NCI-H1092 (cell line): ENCODE measurements at places on chromosomes 13 and 19.

DNA sequence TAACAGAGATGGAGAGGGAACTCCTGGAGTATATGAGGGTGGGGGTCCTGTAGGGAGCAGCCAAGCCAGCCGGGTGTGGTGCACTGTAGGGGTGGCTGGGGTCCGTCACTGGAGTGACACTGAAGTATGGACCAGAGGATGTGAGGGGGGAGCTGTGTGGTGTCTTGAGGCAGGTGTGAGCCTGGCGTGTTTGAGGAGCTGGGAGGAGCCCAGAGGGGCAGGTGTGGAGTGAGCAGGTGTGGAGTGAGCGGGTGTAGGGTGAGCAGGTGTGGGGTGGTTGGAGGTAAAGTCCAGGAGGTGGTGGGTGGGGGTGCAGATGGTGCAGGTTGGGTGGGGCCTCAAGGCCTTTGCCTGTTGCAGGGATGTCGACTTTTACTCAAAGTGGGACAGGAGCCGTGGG lies 5.9 kb downstream of the B3GNT8 start:
- no peak for DNase-seq

DNA sequence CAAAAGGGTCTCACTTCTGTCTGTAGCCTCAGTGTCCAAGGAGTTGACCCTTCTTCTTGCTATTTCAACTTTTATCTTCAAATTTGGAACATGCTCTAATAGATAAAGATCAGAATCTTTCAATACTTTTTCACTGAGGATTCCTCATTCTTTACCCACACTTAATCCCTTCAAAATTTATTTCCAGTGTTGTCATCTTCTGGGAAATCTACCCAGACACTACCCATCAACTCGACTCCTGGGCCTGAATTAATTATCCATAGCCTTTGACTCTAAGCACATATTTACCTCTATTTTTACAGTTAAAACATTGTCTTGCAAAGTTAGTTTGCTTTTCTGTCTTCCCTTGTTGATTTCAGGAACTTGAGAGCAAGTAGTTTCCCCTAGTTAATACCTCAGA lies 1022.5 kb downstream of the PCDH9 start:
- no peak for DNase-seq

GRCh38 chr13:45519493-45519892 lies 54.8 kb downstream of the COG3 start:
- no peak for DNase-seq

DNA sequence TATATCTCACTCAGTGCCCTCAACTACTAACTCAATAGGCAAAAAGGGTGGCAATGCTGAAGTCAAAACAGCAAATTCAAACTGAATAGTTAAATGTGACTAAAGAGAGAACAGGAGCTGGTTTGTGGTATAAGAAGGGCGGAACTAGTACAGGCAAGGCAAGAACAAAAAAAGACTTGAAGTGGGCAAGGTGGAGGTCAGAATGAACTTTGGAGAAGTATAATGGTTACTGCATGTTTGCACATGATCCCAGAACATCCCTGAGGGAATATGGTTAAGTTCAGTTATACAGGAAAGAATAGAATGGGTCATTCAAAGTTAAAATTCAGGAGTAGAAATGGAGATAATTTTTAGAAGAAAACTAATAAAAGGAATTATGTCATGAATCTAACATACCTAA lies 85.5 kb downstream of the DIAPH3 start:
- no peak for DNase-seq

GRCh38 chr19:18104793-18105131 lies 7.2 kb downstream of the MAST3 start:
- no peak for DNase-seq

DNA sequence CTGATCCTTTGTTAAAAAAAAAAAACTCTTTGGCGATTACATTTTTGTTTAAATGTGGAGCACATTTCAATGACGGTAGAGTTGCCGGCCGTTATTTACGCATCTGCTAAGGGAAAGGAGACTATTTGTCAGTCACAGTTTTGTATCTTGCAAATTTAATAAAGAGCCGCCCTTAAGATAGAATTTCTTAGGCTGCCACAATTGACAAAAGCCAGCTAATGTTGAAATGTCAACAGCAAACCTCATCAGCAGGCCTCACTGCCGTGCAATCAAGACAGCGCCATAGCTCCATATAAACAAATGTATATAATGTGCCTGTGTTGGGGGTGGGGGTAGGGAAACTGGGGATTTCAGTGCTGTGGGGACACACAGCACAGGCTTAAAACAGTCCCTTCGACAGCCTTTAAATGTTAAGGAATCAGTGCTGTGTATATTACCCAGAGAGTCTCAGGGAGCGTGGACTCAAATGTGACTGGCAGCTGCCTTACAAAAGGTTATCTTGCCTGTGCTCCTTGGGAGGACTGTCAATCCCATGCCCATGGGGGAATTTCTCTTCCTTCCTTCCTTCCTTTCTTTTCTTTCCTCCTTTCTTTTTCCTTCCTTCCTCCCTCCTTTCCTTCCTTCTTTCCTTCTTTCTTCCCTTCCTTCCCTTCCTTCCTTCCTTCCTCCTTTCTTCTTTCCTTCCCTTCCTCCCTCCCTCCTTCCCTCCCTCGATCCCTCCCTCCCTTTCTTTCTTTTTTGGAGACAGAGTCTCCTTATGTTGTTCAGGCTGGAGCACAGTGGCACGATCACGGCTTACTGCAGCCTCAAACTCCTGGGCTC lies 108.0 kb downstream of the URI1 start:
- no peak for DNase-seq
